ENCODE measurements at places on chromosomes 11 and 22.
A peak's percentile ranks its signal among the peaks of the same experiment; 100 is the strongest.

DNA sequence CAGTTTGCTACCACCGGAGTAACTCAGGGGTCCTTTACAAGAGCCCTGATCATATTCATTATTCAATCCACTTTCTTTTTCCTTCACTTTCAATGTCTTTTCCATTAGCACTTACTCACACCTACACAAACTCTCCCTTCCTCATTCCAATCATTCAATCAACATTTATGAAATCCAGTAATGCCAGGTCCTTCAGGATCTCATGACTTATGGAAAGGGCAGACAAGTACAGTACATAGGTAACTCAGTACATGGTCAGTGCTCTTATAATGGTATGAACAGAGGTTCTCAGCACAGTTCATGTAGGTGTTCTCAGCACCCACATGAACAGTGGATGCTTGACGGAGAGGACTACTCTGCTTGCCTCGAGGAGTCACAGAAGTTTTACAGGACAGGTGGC is 106.6 kb downstream of the USP35 start:
- DNase-seq = no peak

DNA sequence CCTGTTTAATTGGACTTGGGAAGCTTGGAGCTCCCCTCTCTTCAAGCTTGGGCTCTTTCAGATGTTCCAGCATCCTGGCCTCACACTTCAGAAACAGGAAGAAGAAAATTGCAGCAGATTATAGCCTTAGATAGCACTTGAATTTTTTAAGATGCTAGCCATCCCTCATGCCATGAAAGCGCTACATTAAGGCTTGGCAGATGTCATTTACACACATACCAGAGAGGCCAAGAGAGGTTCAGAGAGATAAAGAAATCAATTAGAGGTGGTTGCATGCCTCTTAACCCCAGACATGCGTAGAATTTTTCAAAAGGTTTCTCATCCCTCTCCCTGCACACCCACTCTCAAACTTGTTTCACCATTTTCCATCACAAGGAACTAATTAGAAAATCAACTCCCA is 31.9 kb upstream of the DBX1 start:
- peak; percentile 74 for DNase-seq

DNA sequence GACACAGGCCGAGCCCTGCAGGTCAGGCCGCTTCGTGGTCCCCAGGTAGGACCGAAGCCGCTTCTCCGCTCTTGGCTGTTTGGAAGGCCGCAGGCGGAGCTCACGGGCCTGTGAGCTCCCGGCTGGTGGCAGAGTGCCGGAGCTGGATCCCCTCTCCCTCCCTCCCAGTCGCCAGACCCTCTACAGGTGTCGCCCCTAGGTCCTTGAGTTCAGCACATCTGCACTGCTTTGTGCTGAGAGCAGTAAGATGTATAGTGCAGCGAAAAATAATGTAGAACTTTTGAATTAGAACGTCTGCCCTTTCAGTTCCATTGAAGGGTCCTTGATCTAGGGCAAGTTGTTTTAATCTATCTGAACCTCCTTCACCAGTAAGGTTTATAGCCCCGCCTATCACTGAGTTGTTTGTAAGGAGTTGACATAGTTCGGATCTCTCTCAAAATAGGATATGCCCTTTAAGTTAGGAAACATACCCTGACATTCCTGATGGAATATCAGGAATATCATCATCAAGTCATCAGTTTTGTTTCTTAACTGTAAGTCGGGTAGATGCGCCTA is 419 bp downstream of the ANKRD49 start:
- no peak for DNase-seq

GRCh38 chr22:50253941-50254340 is 2.9 kb upstream of the HDAC10 start:
- DNase-seq = no peak

DNA sequence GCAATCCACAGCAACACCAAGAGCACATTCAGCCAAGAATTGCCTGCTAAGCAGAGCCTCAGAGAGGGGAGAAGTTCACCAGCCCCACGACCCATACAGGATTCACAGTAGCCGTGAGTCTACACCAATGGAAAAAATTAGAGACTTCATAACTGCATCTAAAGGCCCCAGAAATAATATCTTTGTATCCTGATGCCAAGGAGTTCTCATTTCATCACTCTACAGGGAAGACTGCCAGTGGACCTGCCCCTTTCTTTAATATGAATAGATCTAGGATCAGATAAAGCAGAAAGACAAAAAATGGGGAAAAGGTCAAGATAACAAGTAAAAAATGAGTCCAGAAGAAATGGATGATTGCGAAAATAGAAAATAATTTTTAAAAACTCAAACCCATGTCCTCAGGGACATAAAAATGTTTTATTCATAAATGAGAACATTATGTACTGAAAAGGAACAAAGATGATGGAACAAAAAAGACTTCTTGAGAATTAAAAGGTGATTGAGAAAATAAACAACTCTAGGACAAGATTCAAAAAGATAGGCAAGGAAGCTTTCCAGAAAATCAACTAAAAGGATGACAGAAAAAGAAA is 9.5 kb downstream of the APOL3 start:
- DNase-seq = no peak

DNA sequence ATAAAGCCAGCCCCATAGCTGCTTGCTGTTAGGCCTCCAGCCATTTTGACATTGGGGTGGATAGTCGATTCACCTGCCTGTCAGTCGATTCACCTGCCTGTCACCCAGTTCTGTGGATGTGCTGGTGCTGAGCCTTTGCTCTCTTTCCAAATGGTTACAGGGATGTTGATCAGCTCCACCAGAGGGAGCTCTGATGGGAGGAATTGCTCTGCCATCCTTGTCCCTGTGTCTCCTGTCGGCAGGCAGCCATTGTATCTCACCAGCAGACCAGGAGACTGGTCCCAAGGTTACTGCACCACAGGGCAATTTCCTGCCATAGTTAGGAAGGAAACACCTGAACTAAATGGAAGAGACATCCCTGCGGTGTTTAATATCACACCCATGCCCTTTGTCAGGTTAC is 6.1 kb downstream of the MPEG1 start:
- no peak for DNase-seq

DNA sequence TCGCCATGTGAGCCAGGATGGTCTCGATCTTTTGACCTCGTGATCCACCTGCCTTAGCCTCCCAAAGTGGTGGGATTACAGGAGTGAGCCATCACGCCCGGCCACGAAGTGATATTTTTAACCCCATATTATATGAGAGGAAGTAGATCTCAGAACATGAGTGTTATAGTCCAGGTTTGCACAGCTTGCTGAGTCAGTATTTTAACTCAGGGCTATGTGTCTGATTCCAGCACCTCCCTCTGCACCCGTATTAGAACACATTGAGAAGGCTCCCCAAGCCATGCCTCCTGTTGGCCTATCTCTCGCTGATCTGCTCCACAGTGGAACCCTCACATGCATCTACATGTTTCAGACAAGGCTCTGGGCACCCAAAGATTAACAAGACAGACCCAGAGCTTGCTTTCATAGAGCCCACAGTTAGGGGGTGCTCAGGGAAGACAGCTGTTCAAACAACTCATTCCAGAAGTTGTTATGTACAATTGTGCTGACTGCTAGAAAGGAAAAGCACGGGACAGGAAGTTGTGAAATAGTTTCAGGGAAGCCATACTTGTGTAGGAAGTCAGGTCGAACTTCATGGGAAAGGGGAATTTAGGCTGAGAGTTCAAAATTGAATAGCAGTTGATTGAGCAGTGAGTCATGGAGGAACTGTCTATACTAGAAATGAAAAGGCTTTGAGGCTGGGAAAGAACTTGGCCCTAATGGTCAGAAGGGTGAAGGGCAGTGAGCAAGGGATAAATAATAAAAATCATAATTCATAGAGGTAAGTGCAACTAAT is 49.3 kb upstream of the CLPB start:
- DNase-seq = no peak

DNA sequence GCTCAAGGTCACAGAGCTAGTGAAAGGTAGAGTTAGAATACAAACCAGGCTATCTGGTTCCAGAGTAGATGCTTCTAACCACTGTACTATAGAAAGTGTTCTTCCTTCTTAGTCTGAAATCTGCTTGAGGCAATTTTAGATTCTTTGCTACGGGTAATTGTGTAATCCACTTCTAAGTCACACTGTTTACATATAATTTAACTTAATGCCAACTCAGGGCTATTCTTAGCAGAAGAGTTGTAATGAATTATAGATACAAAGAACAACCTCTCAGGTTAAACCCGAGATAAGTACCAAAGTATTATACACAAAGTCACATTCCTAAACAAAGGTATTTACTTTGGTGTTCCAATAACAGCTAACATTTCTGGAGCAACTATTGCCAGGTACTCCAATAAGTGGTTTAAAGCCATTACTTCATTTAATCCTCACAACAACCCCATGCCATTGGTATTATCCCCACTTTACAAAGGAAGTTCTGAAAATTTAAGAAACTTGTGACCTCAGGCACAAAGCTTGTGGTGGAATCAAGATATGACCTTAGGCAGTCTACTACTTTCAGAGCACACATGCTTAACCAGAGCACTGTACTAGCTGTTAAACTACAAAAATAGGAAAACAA is 31.1 kb upstream of the DDI1 start:
- DNase-seq = no peak

DNA sequence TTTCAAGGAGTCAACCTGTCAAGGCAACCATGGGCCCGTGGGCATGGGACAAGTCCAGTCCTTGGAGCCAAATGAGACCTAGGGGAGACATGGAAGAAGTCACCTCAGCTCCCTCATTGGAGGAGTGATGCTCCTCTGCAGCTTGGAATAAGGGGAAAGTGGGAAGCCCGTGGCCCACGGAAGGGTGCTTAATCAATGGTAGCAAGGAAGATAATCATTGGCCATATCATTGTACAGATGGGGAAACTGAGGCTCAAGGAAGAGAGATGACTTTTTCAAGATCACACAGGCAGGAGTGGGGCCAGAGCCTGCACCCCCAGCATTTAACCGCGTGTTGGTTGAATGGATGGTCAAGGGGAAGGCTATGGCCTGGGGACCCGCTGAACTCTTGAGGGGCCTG is 133.0 kb downstream of the OSBP2 start:
- no peak for DNase-seq

- DNase-seq = no peak
Measured at GRCh38 chr22:31104869-31105268, 2.5 kb downstream of the SELENOM start.

DNA sequence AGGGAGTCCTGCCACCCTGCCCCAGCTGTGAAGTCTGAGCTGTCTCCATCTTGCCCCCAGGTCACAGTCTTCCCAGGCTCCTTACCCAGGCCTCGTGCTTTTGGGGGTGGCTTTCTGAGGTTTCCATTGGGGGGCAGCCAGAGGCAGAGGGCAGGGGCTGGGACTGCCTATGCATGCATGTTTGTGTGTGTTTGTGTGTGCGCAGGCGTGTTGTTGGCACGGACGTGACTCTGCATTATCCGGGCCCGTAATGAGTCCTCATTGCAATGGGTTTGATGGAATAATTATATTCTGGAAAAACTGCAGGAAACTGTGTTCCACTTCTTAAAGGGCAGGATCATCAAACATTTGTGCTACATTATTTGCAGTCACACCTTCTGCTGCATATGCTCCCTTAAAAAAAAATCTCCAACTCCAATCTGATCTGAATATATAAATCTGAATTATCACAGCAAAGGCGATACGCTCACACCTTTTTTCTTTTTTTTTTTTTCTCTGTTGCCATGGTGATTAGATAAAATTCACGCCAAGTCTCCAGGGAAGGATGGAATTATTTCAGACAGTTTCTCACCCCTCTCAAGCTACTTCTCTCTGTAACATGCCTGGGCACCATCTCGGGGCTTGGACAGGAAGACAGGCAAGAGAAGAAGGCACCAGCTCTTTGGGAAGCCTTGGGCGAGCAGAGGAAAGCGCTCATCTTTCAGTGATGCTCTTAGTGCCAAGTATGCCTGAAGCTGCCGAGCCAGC is 45.9 kb downstream of the DSCAML1 start:
- no peak for DNase-seq

- DNase-seq = no peak
Measured at GRCh38 chr11:108125096-108125495, 3.7 kb downstream of the ACAT1 start.

DNA sequence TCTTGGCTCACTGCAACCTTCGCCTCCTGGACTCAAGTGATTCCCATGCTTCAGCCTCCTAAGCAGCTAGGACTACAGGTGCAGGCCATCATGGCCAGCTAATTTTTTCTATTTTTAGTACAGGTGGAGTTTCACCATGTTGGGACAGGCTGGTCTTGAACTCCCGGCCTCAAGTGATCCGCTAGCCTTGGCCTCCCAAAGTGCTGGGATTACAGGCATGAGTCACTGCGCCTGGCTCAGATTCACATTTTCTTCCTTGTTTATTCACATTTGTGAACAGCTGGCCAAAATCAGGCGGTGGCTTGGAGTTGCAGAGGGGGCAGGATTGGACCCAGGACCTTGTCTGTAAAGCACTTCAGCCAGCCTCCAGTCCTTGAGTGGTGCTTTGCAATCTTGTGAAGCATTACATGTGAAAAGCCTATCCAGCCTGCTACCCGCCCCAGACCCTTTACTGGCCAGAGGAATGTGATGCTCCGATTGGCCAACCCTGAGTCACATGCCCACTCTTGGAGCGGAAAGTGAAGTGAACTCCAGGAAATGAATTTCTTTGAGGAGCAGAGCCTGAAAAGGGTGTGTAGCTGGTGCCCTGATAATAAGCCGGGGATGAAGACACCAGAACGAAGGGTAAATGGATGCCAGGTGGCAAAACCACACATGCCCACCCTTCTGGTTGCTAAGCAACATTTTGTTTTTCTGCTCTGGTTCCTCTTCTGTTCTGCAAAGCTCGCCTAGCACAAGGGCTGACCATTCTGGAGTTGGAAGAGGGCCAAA is 62.6 kb upstream of the PTPRJ start:
- DNase-seq = peak; percentile 99

GRCh38 chr11:132855516-132855915 is 676.8 kb downstream of the OPCML start:
- no peak for DNase-seq

GRCh38 chr11:75966537-75967287 is 151.7 kb downstream of the UVRAG start:
- DNase-seq = no peak

DNA sequence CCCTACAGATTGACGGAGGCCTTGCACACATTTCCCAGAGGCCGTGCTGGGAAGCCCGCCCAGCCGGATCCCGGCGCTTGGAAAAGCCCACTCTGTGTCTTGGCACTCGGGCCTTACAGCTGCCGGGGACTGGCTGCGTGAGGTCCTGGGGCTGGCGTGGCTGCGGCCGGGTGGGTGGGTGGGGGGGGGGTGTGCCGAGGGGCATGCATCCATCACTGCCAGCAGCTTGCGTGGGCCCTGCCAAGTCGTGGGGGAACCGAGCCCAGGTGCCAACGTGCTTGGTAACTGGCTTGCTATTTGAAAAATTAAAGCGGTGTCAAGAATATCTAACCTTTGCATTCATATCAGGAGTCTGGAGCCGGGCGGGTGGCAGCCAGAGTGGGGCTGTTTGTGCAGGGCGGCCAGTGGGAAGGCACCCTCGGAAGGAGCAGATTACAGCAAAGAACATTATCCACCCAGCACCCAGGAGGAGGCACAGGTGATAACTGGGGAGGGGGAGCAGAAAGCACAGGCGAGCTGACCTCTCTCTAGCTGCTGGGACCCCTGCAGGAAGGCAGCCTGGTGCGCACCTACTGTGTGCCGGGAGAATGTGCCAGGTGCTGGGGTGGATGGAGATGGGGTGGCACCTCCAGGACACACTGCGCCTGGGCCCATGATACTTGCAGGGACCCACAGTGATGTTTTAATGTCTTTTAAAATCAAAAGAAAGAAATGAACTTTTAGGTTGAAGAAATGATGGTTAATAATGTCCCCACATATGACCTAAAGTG is 28.5 kb upstream of the SMIM38 start:
- DNase-seq = no peak

GRCh38 chr11:72598906-72599305 is 75.3 kb downstream of the PDE2A start:
- no peak for DNase-seq

Measured in NCI-H187 treated with DMSO at 0.1 percent for 48 hours (cell line).